ENCODE measurements at places on chromosomes 11 and 22.
A peak's percentile ranks its signal among the peaks of the same experiment; 100 is the strongest.

DNA sequence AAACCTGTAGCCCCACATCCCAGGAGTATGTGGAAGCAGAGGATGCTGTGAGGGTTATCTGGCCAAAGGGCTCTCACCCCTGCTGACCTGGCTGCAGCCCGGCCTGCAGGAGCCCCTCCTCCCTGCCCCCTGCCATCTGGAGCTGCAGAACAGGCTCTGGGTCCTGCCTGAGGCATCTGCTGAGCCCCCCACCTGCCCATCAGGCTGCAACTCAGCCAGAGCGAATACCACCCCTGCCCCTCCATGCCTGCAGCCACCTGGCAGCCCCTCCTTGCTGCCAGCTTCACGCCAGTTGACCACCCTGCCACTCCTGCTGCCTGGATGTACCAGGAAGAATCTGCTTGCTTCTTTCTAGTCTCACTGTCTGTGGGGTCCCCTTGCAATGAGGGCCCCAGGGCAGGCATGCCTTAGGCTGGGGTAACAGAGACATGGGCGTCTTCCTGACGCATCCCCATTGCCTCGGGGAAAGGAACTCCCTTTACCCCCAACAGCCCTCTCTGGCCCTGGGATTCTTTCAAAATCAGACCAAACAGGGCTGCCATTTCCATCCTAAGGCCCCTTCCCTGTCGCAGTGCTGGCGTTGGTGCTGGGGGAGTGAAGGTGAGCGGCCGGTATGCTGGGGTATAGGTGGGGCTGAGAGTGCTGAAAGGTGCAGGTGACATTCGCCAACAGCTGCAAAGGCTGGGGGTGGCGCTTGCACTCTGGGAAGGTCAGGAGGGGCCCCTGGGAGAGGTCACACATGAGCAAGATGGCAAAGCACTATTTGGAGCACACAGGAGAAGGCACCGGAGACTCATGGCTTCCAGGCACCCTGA lies 1334.6 kb downstream of the TBC1D22A start:
- DNase-seq, result no peak

DNA sequence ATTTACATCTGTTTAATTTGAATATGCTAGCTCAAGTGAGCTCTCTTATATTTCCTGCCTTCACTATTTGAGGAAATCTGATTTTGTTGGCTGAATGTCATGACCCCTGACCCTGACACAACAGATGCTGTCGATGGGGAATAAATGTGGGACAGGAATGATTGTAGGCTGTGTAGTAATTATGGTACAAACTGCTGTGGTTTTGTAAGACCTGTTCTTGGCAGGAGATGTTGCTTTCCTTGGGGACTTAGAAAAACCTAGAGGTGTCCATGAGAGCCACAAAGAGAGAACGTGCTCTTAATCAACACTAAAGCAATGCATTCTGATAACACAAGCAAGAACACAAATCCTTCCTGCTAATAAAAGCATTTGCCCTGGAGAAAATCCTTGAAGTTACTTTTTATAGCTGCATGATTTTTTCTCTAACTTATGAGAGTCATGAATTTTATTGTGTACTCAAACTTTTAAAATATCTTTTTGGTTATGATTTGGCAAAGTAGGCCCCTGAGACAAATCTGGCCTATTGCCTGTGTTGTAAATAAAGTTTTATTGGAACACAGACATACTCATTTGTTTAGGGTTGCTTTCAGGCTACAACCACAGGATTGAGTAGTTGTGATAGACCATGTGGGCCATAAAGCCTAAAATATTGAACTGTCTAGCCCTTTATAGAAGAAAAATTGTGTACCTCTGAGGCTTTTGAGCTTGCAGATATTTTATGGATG lies 90.2 kb downstream of the DDX10 start:
- peak; percentile 32 for DNase-seq

- DNase-seq, result no peak
Measured at GRCh38 chr22:30444632-30445437, 19.3 kb downstream of the MTFP1 start.

- DNase-seq, result no peak
Measured at GRCh38 chr11:133955945-133956421, 785 bp downstream of the IGSF9B start.

DNA sequence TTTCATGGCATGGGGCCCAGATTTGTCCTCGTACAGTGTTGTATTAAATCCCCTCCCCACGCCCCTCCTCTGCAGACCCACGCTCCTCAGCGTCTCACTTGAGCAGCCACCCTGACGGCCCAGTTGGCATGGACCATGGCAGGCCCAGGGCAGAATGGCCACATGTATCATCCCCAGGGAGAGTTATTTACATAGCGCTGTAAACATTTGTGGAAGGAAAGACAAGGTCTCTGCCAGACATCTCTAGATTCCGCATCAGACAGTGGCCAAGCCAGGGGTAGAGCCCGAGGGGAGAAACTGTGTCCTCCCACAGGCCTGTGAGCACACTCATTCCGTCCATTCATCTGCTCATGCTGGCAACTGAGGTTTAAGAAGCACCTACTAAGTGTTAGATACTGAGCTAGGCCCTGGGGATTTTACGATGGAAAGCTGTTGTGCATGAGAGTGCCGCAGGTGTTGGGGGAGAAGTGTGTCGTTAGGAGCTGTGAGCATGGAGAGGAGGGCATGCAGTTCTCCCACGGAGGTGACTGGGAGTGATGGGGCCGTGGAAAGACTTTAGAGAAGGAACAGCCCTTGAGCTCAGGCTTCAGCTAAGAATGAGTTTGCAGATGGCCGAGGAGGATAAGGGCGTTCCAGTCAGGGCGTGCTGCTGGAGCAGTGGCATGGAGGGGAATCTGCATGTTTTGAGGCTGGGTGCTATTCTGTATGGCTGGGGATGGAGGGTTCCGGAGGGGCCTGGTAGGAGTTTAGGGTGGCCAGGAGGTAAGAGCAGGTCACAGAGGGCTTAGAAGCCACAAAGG lies 94.9 kb downstream of the GRIK4 start:
- DNase-seq, result no peak

DNA sequence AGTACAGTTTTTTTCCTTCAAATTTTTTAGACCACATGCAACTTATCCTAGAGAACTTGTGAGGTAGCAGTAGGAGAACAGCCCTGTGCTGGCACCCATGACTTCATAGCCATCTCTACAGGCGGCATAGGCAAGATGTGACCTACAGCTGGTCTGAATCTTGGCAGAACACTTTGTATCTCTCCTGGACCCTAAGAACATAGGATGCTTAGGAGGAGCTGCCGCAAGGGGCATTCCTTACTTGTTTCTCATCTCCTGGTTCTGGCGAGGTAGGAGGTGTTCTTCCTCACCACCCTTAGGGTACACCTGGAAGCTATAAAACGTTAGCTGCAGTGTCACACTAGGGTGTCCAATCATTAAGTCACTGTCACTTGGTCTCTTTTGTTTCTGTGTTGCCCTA lies 16.4 kb downstream of the CWC15 start:
- no peak for DNase-seq

DNA sequence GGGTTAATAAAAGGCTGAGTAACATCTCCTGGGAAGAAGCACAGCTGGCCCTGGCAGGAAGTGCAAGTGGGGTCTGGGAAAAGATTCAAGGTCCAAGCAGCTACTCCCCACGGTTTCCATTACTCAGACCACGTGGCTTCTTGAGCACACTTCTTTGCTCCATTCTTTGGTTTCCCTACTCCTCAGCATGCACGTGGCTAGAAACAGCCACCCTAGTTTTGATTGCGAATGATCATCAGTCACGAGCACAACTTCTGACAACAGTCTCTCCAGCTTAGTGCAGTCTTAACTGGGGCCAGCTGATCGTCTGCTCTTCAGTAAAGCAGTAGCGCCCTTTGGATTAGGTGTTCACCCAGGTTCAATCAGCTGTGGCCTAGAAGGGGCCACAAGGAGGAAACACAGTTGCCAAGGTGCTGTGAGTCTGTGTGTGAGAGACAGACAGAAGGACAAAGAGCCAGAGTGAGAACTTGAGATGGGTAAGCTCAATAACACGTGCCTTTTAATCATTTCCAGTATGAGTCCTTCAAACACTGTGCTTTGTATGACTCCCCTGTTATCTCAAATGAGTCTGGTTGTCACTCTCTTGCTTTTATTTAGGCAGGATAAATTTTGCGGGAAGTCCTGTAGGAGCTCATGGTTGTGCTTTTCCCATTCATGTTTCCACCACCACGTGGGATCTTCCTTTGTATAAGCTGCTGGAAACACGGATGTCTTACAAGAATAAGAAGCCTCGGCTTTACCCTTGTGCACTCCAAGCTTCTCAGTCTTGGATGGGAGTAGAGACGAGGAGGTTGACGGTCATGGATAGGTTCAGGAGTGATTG lies 901 bp upstream of the PARVA start:
- DNase-seq, result peak; percentile 63

DNA sequence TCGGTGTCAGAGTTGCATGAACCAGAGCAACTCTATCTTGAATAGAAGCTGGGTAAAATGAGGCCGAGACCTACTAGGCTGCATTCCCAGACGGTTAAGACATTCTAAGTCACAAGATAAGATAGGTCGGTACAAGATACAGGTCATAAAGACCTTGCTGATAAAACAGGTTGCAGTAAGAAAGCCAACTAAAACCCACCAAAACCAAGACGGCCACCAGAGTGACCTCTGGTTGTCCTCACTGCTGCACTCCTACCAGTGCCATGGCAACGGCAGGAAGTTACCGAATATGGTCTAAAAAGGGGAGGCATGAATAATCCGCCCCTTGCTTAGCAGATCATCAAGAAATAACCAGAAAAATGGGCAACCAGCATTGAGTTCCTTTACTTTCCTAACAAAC lies 2.4 kb upstream of the KAT5 start:
- DNase-seq, result no peak

GRCh38 chr22:45977003-45977411 lies at the start of gene WNT7B:
WNT7B (minus strand) TSS chr22:45977162; CDS start chr22:45976754, 408 bp downstream.
- no peak for DNase-seq

- no peak for DNase-seq
Measured at GRCh38 chr11:47328449-47329390, 23.8 kb downstream of the MYBPC3 start.

DNA sequence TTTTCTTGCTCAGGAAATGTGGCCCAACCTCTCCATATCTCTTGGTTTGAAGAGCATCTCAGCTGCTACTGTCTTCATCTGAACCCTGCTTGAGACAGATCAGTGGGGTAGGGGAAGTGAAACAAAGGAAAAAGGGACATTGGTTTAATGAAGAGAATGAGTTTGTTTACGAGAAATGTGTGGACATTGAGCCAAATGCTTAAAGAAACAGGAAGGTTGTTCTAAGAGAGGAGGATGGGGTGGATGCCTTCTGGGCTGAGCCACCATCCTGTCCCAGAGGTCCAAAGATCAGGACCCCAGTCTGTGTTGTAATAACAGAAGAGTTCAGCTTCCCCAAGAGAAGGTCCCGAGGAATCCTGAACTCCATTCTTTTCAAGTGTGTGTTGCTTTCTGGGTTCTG lies 369.7 kb downstream of the INSC start:
- DNase-seq, result no peak

- no peak for DNase-seq
Measured at GRCh38 chr22:43488937-43489336, 77.1 kb downstream of the MPPED1 start.

DNA sequence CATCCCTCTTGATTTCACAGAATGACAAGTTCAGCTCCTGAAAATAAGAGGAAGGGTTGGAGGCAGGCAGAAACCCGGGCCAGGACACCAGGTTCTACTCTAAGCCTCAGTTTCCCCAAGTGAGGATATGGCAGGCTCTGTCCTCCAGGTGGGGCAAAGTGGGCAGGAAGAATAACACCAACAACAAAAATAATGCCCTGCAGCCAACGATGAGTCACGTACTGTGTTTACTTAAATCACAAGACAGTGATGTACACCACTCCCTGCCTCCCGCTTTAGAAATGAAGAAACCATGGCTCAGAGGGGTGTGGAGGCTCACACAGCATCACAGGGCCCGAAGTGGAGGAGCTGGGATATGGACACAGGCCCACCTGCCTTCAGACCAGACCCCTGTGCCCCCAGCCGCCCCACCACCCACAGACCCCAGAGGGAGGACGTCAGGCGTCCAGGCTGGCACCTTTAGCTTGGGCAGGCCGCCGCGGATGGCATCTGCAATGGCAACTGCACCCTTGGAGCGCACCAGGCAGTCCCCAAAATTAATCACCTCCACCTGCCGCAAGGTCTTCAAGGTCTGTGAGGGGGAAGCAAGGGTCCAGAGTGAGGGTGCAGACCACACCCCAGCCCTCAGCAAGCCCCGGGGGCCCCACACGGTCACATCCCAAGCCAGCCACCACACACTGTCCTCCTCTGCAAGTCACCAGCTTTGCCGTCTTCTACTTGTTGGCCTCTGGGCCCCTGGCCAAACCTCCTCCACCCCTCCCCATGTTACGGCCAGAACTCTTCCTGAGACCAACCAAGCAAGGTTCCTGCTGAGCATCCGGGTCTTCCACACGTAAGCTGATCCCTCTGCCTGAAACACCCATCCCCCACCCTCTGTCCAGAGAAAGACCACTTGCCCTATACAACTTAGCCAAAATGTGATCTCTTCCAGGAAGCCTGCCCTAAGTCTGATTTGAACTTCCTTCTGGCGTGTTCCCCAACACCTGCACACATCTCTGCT lies 15.8 kb upstream of the CHADL start:
- peak; percentile 66 for DNase-seq

- no peak for DNase-seq
Measured at GRCh38 chr11:96109331-96110030, 185.6 kb upstream of the MTMR2 start.

DNA sequence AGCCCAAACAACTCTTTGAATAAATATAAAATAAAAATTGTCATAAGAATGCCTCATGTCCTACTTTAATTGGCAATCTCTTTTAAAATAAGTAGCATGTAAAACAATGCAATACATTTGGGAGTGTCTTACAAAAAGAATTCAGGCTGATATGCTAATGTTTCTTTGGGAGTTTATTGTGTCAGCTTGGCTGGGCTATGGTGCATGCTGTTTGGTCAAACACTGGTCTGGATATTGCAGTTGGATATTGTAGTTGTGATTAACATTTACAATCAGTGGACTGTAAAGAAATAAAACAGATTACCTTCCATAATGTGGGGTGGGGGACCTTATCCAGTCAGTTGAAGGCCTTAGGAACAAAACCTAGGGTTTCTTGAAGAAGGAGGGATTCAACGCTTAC lies 37.0 kb upstream of the B3GAT1 start:
- DNase-seq, result no peak

DNA sequence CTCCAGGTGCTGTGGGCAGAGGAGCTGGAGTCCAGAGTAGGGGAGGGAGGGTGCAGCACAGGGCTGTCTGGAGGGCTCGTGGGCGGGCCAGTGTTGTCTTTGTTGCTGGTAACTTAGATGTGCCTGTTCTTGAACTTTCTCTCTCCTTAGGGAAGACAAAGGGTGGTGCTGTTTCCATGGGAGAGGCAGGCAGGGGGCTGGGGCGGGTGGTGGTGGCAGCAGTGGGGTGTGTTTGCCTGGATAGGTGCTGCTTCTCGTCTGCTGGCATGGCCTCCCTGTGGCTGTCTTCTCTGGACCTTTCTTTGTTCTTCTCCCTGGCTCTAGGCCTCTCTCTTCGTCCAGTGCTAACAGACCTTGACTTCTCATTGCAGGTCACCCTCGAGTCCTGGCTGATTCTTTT lies 8.5 kb downstream of the SIDT2 start:
- DNase-seq, result no peak

GRCh38 chr11:102868339-102868738 lies 6.4 kb downstream of the MMP12 start:
- DNase-seq, result no peak

GRCh38 chr11:123057661-123058305 lies 4.2 kb downstream of the HSPA8 start:
- DNase-seq, result no peak

- DNase-seq, result no peak
Measured at GRCh38 chr11:118099838-118100556, 13.2 kb upstream of the SMIM35 start.

Measured in astrocyte of the cerebellum (primary cell).